ENCODE measurements at places on chromosomes 6 and 20.

- no peak for DNase-seq
Observed at GRCh38 chr20:50056951-50057713, 55.8 kb downstream of the UBE2V1 start.

GRCh38 chr6:16781348-16782169 lies 20.3 kb upstream of the ATXN1 start:
- no peak for DNase-seq

DNA sequence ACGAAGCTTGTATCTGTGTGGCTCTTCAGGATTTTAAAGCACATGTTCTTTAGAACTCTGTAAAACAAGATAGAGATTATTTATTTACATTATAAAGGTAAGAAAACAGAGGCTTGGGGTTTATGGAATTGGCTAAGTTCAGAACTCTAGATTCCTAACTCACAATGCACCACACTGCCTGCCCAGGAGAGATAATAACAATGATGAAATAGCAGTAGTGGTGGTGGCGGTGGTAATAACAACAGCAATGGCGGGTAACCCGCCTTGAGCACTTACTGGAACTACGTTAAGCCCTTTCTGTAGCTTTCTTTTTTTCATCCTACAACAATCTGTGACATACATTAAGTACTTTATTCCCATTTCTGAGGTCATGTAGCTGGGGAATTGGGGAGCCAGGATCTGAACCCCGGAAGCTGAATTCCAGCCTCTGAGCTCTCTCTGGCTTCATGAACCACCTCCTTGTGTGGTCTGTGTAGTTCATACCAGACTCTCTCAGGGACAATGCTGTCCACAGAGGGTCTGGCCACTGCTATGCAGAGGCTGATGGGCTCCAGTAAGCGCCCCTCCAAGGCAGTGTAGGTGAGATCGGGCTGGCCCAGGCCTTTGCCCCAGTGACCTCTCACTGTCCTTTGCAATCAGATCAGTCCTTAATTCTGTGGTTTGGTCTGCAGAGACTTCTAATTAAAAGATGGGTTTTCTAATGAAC lies 260.9 kb downstream of the SLC24A3 start:
- DNase-seq, result no peak

GRCh38 chr6:14129575-14129974 lies 12.0 kb downstream of the CD83 start:
- no peak for DNase-seq

DNA sequence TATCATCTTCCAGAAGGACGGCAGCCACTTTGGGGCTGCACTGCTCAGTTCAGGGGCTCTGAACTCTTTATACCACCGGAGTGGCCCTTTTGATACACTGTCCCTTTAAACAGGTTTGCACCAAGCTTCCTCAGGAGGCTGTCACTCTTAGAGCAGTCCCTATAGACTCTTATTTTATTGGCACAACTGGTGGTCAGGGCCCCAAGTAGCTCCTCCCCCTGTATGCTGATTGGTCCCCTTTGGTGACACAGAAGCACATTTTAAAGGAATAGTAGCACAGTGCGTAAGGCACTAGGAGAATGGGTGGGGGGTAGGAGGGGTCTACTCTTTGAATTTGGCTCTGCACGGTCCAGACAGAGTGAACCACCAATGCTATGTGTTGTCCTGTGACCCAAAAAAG lies 122.6 kb upstream of the MLN start:
- DNase-seq, result no peak

DNA sequence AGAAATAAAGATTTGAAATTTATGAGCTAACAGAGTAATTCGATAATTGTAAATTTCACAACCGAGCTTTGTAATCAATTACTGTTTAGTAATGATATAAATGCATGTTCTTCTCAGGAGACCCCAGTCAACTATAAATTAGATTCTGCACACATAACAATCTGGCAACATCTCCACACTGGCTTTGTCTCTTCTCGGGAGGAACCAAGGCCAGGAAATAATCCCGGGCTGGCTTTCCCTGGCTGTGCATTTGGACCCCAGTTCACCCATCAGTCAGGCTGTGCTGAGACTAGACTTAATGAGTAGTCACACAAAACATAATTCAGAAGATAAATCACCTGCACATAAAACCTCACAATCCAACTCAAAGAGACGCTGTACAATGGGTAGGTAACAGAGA lies 65.5 kb downstream of the PTPRT start:
- DNase-seq, result no peak

- DNase-seq, result no peak
Observed at GRCh38 chr6:133218852-133219251, 22.3 kb upstream of the EYA4 start.

DNA sequence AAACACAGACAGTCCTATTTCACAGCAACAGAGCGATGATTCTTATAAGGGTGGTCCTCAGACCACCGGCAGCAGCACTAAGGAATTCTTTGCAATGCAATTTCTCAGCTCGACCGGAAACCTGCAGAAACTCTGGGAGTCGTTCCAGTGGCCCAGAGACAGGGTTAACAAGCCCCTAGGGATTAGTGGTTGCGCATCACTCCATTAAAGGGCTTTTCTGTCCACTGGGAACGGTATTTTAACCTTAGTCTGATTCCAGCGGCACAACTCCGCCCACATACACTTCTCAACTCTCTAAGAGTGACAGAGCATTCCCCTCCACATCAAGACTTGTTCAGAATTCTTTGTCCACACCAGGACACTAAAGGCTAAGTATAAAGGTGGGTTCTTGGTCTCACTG lies 341.5 kb downstream of the TFAP2A start:
- DNase-seq, result no peak

DNA sequence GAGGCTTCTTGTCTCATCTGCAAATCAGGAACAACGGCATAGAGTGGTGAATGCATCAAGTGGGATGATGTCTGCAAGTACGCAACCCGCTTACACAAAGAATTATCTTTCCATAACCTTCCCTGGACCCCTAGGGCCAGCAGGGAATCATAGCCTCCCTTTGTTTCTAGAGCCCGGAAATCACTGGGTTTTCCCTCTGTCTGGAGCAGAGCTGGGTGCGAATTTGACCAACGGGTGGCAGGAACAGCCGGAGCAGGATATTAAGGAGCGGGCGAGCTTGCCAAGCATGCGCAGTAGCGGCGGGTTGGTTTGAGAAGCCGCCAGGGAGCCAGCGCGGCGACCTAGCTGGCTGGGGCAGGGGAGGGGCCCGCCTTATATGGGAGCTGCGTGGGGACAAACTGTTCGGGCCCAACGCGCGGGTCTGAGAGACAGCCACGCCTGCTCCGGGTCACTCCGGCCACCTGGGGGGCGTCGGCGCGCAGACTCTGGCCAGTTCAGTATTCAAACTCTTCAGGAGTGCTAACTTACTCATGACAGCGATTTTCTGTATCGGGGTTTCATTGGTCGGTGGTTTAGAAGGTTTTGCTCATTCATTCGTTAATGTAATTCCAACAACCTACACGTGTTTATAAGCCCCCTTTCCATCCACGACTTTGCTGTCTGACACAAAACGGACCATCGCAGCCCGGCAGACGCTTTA lies 1.6 kb upstream of the KIF16B start:
- DNase-seq, result peak; percentile 94

DNA sequence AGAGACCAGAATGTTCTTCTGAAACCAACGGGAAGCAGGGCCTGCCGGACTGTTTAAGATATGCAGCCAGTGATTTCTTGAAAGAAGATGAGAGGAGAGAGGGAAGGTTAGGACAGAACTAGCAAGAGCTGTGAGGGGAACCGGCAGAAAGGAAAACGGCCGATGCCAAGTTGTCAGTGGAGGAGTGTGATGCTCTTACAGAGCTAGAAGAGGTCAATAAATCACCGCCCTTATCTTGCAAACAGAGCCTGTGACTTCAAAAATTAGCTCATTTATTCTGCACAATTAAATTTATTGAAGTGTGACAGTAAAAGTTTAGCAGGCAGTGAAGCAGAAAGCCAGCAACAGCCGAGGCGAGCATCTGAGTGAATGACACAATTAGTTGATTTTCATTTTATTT lies 509.5 kb upstream of the ID4 start:
- no peak for DNase-seq

DNA sequence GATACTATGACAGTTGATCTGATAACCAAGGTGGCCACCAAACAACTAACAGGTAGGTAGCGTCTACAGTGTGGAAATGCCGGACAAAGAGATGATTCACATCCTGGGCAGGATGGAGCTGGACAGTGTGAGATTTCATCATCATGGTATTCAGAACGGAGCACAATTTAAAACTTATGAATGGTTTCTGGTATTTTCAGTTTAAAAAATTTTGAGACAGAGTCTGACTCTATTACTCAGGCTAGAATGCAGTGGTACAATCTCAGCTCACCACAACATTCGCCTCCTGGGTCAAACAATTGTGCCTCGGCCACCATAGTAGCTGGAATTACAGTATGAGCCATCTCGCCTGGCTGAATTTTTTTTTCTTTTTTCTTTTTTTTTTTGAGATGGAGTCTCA lies 43.8 kb downstream of the CEP57L1 start:
- DNase-seq, result no peak

DNA sequence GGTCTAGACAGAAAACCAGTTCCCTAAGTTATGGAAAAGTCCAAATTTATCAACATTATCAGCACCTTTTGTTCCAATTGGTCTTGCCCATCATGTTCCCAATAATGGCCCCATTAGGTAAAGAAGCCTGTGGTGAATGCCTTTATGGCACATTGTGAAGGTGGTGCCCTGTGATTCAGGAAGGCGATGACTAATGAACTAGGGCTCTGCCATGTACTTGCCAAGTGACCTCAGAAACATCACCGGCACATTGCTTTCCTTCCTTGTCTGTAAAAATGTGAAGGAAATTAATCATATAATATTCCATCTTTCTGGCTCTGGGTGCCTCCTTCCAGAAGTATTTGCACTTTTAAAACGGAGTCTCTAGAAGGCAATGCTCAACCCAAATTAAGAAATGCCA lies 132.3 kb downstream of the UNC5CL start:
- DNase-seq, result no peak

DNA sequence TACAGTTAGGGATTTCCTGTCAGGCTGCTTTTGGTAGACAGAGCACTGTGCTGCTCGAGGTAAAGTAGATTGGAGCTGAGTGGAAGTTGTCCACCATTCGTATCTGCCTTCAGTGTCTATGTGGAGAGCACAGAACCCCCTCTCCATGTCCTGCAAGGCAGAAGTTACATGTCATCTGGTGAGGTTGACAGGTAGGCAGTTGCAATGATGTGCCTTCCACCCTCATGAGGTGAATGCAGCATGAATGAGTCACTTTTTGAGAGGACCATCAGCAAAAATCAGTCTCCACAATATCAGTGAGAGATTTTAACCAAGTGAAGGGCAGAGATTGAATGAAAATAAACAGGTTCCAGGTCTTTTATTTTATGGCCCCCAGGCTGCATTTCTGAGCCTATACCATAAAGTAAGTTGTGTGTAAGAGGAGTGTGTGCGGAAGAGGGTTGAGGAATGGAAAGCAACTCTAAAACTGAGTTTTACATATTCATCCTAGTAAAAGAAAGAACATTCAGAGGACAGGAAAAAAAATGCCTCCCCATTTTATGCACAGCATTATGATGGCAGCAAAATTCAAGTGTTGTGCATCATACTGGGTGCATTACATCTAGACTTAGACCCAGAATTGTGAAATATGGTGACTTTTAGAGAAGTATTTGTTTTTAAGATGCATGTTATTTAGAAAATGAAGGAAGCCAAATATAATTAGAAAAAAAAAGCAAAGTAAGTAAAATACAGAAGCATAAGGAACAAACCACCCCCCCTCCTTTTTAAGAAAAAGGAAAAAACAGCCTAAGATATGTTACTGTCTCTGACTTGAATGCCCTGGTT lies 15.8 kb downstream of the TRAPPC3L start:
- DNase-seq, result no peak

DNA sequence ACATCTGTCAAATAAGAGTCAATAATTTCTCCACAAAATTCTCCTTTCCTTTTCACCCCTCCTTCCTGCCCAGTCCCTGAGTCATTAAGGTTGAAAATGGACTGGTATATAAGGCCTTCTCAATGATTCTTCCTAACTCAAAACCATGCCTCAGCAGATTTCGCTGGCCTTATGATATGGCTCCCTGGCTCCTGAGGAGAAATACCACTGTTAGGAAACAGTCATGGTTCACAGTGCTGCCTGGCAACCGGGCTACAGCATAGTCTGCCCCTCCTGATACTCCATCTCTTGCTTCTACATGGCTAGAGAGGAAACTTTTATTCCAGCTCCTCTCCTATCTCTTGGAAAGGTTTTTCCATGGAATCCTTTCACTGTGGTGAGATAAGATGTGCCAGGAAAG lies 4.7 kb downstream of the UBE2J1 start:
- DNase-seq, result peak; percentile 55

GRCh38 chr20:32960849-32961731 lies 43.1 kb downstream of the SUN5 start:
- no peak for DNase-seq

- no peak for DNase-seq
Observed at GRCh38 chr6:99833034-99833433, 161.0 kb downstream of the MCHR2 start.

DNA sequence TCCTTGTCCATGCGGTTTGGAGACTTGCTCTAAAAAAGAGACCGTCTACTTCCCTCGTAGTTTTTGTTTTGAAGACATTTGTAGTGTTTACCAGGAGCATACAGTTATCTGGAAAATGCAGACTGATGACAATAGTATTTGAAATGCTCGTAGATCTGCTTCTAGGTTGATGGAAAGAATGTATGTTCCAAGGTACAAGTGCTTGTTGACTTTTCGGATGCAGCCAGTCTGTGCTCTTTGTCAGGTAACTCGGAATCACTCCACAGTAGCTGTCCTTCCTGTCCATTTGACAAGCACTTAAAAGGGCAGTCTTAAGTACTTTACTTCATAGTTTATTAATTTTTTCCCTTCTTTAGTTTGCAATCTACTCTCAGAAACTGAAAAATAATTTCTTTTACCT lies 194.8 kb downstream of the ESR1 start:
- no peak for DNase-seq

GRCh38 chr20:62603021-62603906 lies 39.0 kb upstream of the SLCO4A1 start:
- peak; percentile 88 for DNase-seq

GRCh38 chr6:26489996-26490964 lies 9.8 kb upstream of the BTN1A1 start:
- DNase-seq, result no peak

DNA sequence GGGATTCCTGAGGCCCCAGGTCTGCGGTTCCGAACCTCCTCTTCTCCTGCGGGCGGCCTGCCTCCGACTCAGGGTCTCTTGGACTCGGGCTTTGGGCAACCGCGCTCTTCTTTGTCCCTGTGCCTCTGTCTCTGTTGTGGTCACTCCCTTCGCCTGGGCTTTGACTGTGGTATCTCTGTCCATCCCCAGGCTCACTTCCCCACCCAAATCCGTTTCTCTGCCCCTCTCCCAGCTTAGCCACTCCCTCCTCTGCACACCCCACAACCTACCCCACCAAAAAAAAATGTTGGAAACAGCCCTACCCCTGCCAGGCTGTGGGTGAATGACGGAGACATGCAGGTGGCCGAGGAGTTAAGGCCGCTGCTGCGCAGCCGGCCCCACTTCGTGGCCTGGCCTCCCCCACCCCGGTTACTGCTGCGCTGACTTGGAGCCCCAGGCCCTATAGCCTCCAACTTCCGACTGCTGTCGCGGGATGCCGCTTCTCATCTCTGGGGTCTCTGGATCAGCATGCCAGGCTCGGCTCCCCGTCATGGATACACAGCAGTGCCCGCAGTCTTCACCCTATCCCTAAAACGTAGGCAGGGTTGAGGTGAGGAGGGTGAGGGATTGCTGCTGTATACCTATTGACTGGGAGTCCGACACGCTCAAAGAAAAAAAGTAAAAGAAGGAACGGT lies 2.7 kb upstream of the MAFB start:
- no peak for DNase-seq
